Brain microvascular endothelial cell (primary cell): ENCODE measurements at places on chromosomes 7 and 10.

GRCh38 chr10:11017570-11018431, at the start of gene CELF2:
Gene CELF2 (plus strand): TSS chr10:11017872. CDS start chr10:11018090, 218 bp downstream.
- no peak for DNase-seq

DNA sequence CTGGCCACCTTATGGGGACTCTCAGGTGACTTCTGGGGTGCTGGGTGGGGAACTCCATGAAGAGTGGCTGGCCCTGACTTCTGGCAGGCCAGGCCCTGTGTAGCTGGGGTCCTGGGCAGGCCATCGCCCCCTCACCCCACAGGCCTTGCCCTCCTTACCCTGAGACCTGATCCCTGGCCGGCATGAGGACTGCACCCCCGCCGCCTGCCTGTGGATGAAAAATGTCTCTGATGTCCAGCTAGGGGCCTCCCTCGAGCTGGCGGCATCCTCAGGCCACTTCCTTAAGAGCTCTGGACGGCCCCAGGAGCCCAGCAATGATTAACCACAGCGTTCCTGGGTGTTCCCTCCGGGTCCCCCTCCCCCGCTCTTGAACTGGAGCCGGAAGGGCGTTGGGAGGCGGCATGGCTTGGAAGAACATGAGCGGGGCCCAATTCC, 31.8 kb upstream of the SHH start:
- DNase-seq: no peak

- DNase-seq: no peak
Observed at GRCh38 chr7:74003621-74004020, 24.4 kb upstream of the ELN start.

DNA sequence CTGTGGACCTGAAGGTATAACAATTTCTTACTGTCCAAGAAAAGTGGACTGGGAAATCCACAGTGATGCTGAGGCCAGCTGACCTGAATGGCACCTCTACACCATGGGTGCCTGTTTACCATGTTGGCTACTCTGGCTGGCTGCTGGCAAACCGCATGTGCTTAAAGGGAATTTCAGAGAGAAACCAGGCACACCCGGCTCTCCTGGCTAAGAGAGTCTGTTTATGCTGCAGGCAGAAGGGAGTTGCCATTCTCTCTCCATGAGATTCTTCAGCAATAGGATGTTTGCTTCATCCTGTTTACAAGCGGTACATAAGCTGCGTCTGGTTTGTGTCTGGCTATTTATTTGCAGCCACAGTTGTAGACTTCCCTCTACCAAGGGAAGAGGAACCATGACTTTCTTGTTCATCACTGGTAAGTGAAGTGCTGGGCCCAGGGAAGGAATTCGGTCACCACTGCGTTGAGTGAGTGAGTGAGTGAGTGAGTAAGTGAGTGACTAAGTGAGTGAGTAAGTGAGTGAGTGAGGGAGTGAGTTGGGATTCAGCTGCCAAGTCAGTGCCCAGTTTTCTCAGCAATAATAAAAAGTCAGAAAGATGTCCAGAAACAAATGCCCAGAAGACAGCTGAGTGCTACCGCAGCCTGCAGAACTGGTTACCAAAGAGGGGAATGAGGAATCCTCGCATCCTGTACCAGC, 90.4 kb downstream of the COBL start:
- DNase-seq: no peak

GRCh38 chr10:84005403-84005802, 133.9 kb upstream of the GHITM start:
- no peak for DNase-seq

GRCh38 chr10:111211706-111212105, 134.9 kb downstream of the ADRA2A start:
- peak; percentile 42 for DNase-seq

DNA sequence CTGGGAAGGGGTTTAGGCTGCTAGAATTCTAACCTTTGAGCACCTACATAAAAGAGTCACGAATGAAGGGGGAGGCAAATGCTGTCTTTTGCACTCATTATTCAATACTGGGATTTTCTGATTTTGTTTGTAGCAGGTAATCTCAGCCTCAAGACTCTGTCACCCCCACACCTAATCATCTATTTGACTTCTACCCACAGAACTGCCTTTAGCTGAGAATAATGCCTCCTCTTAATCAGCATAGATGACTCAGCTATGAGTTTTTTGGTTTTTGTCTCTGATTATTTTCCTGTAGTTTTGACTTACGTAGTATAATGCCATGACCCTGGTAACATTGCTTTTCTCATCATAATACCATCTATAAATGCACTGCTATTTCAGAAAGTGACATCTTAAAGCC, 42.7 kb upstream of the CACNB2 start:
- DNase-seq: peak; percentile 11

- DNase-seq: no peak
Observed at GRCh38 chr7:45028920-45029344, 28.9 kb downstream of the CCM2 start.

DNA sequence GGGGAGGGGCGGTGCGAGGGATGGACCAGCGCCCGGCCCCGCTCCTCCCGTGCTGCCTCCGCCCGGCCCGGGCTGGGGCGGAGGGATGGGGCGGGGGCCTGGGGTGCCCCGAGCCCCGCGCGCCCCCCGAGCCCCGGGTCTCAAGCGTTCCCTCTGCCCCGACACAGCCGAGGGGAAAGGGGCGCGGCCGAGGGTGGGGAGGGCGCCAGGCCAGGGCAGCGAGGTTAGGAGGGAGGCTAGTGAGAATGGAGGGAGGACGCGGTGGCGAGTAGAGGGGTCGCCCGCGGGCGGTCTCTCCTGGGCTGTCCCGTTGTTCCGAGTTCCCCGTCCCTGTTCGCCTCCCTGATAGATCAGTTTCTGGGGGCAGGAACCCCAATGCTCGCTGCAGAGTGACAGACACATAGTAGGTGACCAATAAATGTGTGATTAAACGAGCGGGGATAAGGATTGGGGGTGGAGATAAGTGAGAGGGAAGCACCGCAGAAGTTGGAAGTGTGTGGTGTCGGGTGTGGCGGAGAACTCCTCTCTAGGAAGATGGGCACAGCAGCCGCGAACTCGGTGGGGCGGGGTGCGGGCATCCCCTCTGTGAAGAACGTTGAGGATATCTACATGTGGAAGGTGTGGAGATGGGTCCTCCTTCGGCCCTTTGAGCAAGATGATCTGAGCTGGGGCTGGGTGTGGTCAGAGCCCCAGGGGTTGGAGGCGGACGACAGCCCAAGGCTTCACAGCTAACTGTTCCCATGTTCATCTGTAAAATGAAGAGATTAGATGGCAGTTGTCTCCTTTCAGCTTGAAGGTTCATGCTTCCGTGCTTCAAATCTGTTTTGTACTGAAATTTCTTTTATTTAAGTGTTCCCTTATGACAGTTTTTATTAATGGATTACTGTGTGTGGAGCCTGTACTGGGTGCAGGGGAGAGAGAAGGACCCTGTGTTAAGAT, 580 bp downstream of the ZNF775 start:
- DNase-seq: no peak

- DNase-seq: no peak
Observed at GRCh38 chr10:48806342-48806741, 121.7 kb downstream of the WDFY4 start.

DNA sequence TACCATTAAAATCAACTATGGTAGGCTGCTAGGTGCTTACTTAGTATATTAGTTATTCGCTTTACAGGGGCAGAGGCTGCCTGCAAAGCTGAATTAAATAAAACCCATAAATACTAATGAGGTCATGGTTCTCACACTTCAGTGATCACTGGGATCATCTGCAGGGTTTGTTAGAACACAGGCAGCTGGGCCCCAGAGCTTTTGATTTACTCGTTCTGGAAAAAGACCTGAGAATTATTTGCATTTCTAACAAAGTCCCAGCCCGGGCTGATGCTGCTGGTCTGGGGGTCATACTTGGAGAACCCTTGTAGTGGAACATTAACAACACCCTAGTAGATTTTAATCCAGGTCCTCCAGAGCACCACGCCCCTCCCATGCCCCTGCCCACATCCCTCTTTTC, 8.5 kb downstream of the UCN3 start:
- DNase-seq: no peak

GRCh38 chr10:120710076-120710475, 141.1 kb upstream of the WDR11 start:
- no peak for DNase-seq

DNA sequence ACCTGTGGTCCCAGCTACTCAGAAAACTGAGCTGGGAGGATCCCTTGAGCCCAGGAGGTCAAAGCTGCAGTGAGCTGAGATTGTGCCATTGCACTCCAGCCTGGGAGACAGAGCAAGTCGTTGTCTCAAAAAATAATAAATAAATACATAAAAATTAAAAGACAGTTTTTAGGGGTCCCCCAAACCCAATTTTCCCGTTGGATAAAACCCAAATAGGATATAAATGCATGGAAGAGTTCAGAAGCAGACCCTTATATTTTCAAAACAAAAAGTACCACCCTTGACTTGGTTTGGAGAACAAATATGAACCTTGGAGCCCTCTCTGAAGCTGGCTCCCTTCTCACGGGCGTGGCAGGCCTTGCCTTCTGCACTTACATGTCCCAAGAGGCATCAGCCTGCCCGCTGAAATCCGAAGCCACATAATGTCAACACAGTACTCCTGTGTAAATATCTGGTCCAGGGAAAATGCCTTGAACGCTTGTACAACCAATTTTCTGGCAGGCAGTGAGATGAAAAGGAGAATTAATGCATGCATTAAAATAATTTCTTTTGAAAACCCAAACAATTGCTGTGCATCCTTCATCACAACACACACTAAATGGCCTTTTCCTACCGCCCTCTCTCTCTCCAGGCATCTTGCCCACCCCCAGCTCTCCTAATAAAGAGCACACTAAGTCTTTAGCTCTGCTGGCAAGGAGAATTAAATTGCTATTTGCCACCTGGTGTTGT, 46.4 kb upstream of the PARD3 start:
- no peak for DNase-seq

DNA sequence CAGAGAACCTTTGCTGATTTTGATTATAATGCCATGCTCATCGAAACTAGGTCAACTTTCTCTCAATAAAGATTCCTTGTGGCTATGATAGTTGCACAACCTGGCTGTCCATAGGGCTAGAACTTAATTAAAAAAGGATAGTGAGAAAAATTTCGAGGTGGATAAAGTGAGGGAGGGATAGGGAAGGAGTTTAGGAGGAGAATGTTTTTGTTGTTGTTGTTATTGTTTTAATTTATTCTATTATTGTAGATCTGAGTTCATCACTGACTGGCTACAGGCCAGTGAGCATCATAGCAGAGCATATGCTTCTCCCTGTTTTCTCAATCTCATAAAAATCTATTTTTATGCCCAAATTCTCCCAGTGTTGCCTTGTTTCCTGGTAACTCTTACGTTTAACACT, 688.7 kb upstream of the GRM3 start:
- no peak for DNase-seq

GRCh38 chr10:30510932-30511700, 77.1 kb downstream of the MAP3K8 start:
- peak; percentile 61 for DNase-seq

DNA sequence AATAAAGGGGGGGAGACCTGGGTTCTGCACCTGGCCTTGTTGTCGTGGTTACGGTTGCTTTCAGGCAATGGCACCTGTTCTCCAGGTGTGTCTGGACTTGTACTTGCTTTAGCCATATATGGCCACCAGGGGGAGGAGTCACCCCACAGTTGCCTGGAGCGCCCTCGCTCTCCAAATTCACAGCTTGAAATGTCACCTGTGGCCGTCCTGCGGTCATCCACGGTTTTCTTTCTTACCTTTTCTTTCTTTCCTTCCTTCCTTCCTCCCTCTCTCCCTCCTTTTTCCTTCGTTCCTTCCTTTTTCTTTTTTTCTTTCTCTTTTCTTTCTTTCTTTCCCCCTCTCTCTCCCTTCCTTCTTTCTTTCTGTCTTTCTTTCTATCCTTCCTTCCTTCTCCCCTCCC, 157.2 kb upstream of the ZNF92 start:
- DNase-seq: no peak

- DNase-seq: no peak
Observed at GRCh38 chr10:77201135-77202106, 436.2 kb downstream of the KCNMA1 start.

- DNase-seq: no peak
Observed at GRCh38 chr7:112286250-112287086, 80.0 kb downstream of the ZNF277 start.

- DNase-seq: no peak
Observed at GRCh38 chr7:38276096-38276877, 2.9 kb upstream of the TARP start.

GRCh38 chr10:17883621-17884020, 68.1 kb upstream of the SLC39A12 start:
- no peak for DNase-seq

- no peak for DNase-seq
Observed at GRCh38 chr7:157518514-157519175, 181.8 kb downstream of the DNAJB6 start.

DNA sequence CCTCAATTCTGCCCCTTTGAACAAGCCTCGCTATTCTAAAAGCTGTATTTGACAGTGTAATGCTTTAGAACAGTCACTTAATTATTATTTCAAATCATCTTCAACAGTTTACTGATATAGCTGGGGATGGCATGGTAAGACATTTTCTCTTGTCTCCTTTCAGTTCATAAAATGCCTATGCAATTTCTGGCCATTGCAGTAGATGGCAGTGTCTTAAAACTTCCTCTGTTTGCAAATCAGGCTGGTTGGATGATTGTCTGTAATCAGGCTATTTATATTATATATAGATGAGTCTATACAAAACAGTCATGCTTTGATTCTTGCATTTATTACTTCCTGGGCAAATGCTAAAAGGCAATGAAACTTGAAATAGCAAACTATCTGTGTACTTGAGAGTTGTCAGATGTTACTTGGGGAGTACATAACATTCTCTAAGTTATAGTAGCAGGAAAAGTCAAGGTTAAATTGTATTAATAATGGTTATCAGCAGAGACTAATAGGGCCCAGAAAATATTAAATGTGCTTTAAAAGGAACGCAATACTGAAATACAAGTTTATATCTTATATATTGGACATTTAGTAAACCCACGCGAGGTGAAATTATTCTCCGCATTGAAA, 55.5 kb upstream of the LHFPL3 start:
- DNase-seq: peak; percentile 38

- no peak for DNase-seq
Observed at GRCh38 chr7:43148161-43148731, 35.8 kb downstream of the HECW1 start.

GRCh38 chr7:117970801-117971200, 97.6 kb upstream of the CTTNBP2 start:
- no peak for DNase-seq

DNA sequence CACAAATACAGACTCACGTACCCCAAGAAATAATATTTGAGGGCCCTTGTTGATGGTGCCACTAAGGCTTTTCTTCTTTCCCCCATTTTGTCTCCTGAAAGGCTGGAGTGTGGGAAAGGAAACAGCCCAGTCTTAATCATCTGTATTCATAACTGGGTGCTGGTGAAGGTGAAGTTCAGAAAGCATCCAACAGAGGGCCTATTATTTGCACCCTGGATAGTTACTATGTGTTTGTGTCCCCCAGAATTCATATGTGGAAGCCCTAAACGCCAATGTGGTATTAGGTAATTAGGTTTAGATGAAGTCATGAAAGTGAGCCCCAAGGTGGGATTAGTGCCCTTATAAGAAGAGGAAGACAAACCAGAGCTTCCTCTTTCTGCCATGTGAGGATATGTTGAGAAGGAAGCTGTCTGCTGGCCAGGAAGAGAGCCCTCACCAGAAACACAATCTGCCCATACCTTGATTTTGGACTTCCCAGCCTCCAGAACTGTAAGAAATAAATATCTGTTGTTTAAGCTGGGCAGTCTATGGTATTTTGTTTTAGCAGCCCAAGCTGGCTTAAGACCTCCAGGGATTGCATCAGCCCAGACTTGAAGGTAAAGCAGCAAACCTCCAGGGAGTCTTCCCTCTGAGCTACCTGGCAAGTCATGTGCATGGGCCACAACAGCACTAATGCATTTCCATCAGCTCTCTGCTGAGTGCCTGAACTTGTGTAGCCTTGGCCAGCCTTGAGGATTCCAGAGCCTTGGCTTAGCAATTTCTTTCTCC, 90.0 kb upstream of the ADRB1 start:
- no peak for DNase-seq
